Jurkat, Clone E6-1 (cell line): ENCODE measurements at places on chromosomes 13 and 19.

DNA sequence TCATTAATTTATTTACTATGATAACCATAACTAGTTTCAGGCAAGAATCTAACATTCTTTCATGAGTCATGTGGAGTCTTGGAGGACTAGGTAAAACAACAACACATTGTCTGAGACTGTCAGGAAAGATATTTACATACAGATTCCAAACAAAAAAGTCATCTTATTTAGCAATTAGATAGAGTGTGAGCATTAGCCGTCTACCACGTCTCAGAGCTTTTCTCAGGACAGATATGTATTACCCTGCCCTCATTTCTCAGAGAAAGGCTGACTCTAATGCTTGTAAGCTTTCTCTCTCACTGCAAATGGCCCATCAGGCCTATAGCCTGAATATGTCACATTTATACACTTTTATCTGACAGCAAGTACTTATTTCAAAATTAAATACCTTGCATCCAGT lies 312.1 kb upstream of the PCDH20 start:
- DNase-seq: no peak

GRCh38 chr13:103884101-103884723 lies 818.0 kb upstream of the SLC10A2 start:
- no peak for DNase-seq

DNA sequence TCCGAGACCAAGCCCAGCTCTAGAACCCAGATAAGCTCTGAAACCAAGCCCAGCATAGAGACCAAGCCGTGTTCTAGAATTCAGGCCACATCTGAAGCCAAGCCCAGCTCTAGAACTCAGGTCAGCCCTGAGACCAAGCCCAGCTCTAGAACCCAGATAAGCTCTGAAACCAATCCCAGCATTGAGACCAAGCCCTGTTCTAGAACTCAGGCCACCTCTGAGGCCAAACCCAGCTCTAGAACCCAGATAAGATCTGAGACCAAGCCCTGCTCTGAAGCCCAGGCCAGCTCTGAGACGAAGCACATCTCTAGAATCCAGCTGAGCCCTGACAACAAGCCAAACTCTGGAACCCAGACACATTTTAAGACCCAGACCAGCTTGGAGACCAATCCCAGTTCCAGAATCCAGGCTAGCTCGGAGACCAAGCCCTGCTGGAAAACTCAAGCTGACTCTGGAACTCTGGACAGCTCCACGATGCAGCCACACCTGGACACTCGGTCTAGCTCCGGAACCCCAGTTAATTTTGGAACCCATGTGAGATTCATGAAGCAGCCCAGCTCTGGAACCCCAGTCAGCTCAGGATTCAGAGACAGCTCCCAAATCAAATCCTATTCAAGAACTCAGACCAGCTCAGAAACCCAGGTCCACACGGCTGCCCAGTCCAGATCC lies 5.8 kb downstream of the GIPC3 start:
- DNase-seq: no peak

DNA sequence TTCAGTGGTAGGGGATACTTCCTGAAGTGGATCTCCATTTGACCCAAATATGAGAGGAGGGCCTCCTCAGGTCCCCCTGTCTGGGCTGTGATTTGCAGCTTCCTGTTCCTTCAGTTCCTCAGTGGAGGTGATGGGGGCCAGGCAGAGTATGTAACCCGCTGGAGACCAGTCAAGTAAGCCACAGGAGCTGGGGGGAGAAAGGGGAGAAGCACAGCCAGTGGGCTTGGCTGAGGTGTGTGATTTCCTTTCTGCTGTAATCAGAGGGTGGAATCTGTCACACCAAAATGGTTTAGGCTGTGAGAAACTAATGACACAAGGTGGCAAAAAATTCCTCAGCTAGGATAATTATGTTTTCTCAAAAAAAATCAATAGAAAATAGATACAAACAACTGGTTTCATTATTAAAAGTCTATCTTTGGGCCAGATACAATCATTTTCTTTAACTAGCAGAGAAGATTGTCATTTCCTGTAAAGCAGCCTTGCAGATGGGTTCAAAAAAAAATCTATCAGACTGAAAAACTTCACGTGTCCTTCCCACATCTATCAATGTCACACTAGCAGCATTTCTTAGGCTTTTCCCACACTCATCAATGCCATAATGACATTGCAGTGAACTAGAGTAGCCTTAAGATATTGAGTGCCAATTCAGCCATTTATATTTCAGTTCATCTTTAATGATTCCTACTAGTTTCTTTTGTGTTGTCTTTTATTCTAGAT lies 1660.3 kb downstream of the EFNB2 start:
- DNase-seq: peak; percentile 61

GRCh38 chr19:13430790-13431582 lies 75.3 kb downstream of the CACNA1A start:
- peak; percentile 25 for DNase-seq

DNA sequence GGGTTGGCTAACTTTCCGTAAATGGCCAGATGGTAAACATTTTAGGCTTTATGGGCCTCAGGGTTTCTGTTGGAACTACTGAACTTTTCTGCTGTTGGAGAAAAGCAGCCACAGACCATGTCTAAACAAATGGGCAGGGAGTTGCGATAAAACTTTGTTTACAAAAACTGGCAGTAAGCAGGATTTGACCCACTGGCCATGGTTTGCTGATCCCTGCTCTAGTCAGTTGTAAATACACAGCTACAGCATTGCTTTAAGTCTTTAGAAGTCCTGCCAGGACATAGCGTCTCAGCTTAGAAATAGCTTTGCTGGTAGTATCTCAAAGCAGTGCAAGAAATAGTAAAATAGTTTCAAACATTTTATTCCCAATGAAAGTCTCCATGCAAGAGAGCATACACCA lies 88.4 kb downstream of the NALCN start:
- no peak for DNase-seq

- no peak for DNase-seq
Measured at GRCh38 chr19:28425046-28425931, 787.7 kb downstream of the UQCRFS1 start.

DNA sequence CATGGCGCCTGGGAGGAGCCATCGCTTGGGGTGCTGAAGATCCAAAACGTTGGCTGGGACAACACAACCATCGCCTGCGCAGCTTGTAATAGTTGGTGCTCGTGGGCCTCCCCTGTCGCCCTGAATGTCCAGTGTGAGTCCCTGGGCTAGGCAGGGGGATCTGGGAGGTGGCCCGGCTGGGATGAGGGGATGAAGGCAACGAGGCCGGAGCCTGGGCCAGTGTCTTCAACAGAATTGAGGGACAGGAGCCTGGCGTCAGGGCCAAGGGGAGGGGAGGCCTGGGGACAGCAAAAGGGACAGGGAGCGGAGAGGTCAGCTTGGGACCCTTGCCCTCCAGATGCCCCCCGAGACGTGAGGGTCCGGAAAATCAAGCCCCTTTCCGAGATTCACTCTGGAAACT lies 6.7 kb upstream of the FFAR1 start:
- no peak for DNase-seq

DNA sequence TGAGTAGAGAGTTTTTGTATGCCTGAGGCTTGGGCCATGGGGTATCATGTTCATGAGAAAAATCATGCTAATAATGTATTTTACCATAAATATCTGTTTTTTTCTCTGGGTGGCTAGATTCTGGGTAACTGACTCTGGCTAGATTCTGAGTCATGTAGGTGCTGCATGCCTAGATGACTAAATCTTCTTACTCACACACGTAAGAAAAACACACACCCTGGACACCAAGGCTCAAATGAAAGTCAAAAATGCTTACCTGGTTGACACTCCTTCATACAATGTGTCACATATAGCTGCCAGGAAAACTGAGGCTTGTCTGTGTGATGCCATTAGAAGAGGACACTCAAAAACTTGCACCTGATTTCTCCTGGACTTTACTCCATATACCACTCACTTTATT lies 597.4 kb upstream of the SLITRK1 start:
- DNase-seq: no peak

DNA sequence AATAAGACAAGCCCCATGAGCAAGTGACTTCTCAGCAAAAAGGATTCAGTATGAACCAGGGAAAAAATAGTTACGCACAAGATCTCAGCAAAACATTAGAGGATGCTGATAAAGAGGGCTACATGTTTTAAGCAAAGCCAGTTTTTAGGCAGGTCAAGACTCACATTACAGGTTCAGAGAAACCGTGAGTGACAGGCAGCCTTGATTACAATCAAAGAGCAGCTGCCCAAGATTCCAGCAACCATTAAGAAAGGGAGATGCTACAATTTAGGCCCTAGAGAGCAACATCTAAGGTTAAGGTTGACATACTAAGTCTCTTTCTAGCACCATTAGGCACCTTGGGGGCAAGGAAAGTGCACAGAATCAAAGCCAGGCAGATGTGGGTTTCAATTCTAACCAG lies 2.8 kb upstream of the SLC7A1 start:
- DNase-seq: no peak

- DNase-seq: no peak
Measured at GRCh38 chr13:32600890-32601289, 14.6 kb downstream of the PDS5B start.

DNA sequence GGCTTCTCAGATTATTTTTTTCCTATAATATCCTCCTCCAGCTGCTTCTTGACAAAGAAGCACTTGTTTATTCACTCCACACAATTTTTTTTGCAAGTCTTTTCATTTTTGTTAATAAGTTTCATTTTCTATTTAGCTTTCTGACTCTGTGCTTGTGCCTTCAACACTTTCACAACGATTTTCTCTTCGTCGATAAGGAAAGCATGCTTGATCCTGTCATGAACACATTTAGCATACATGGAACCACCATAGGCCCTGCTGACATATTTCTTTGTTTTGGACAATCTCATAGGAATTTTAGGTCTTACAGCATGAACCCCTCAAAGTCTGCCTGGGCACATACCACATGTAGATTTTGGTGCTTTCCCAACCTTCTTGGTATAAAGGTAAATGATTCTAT lies 346.0 kb downstream of the KCNRG start:
- DNase-seq: no peak

DNA sequence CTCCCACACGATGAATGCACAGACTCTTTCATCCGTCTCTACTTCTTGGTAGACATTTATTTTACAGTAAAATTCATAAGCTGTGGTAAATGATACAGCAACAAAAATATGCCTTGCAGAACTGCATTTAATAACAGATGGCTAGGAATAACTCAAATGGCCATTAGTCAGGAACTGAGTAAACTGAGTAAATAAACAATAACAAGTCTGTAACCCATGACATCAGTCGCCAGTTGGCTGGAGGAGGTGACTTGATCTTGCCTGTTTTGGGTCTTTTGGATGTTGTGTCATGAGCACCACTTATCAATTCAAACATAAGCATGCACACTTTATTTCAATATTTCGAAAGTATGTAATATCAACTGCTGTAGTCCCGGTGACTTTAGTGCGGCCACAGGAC lies 632.6 kb upstream of the ARGLU1 start:
- no peak for DNase-seq
